ENCODE measurements at places on chromosomes 16 and 17.
A peak's percentile ranks its signal among the peaks of the same experiment; 100 is the strongest.

DNA sequence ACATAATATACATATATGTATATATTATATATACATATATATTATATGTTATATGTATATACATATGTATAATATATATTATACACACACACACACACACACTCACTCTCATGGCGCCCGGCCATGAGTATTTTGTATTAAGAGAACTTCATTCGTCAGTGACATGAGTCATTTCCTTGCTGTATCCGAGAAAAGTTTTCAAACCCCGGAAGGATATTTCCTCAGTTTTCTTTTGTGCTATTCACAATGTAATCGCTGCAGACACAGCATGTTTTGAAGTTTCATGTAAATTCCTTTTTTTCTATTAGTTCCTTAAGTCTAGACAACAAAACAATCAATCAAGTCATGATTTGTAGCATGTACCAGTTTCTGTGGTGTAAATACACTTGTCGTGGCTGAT is 33.3 kb downstream of the OR1D5 start:
- no peak for DNase-seq

DNA sequence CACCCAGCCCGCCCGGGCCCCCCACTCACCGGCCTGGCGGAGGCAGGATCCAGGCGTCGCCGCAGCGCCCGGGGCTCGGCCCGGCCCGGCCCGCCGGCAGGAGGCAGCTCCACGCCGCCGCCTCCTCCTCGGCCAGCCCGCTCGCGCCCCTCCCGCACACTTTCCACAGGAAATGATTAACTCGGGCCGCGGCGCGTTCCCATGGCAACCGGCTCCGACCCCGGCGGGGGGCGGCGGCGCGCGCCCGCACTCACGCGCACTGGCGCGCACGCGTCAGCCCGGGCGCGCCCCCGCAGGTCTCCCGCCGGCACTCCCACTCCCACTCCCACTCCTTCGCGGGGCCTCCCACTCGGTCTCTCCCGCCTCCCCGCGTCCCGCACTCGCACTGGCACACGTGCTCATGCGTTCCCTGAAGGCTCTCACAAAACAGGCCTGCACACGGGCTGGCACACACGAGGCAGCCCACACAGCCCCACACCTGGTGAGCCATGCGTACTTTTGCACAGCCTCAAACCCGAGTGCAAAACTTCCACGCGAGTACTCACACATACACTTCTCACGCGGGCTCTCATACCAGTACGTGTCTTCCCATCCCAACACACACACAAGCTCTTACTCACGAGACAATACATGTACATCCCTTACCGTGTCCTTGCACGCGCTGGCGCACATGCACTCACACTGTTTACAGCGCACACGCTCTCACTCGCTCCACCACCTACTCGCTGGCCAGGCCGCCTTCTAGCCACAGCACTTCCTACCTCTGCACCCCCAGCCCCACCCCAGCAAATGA is at the start of gene KIFC3:
TSS of gene KIFC3 (minus strand) at position 151 of the 793 bp plus-strand sequence. CDS start 4,248 bp downstream, outside the sequence.
- DNase-seq = peak; percentile 56

DNA sequence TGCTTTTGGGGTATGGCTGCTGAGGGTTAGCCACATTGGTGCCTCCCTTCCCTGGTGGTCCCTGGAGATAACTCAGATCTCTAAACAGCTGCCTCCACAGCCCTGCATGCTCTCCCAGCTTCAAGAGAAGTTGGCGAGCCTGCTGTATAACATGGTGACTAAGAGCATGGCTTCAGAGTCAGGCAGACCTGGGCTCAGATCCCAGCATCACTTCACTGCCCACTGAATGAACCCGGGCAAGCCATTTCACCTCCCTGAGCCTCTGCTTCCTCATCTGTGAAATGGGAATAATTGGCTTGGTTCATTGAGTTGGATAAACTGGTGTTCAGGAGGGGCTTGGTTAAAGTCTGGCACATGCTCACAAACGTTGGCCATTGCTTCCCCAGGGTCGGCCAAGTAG is 16.6 kb downstream of the KIF1C start:
- no peak for DNase-seq

GRCh38 chr16:56914896-56915295 is 17.0 kb upstream of the HERPUD1 start:
- no peak for DNase-seq

GRCh38 chr17:44970136-44970741 is 2.1 kb upstream of the C1QL1 start:
- no peak for DNase-seq

GRCh38 chr16:17083628-17084027 is 387.1 kb downstream of the XYLT1 start:
- no peak for DNase-seq

- no peak for DNase-seq
Measured at GRCh38 chr17:66625311-66625767, 209.6 kb upstream of the CACNG5 start.

GRCh38 chr17:15967706-15968399 is 22.9 kb downstream of the ADORA2B start:
- DNase-seq = no peak

GRCh38 chr16:87391324-87391949 is 699 bp upstream of the MAP1LC3B start:
- DNase-seq = no peak

- DNase-seq = no peak
Measured at GRCh38 chr16:16121185-16121727, 102.0 kb downstream of the ABCC6 start.

GRCh38 chr17:340074-340473 is 12.5 kb downstream of the RPH3AL start:
- DNase-seq = no peak

GRCh38 chr17:76255801-76256429 is 9.2 kb upstream of the UBALD2 start:
- DNase-seq = no peak

- no peak for DNase-seq
Measured at GRCh38 chr16:84483882-84484565, 20.4 kb downstream of the MEAK7 start.

DNA sequence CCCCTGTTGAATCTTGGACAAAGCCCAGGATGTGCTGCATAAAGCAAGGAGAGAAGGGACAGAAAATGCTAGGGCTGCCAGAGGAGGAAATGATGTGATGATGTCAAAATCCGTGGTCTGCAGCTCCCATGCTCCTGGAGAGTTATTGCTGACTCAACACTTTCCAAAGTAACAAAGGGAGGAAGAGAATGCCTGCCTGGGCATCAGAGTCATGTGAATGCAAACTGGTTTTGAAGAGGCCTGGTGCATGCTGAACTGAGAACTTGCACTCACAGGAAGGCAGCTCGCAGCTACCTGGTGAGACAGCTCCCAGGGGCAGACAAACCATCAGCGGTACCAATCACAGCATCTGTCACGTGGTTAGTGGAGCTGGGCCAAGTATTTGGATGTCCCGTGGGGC is 2.8 kb downstream of the MARVELD3 start:
- DNase-seq = no peak

DNA sequence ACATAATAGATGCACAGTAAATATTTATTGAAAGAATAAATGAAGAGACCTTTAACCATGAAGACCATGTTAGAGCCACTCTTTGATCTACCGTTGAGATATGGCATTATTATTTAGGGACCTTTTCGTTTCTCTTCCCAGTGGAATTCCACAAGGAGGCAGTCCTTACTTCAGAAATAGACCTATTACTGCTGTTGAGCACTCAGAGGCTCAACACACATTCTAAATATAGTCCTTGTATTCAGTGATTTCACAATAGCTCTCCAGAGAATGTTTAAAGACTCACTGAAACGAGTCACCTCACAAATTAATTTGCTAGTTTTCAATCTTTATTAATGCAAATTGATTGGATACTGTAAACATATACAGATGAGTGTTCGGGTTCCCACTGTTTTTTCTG is 603.8 kb downstream of the CDH8 start:
- no peak for DNase-seq

DNA sequence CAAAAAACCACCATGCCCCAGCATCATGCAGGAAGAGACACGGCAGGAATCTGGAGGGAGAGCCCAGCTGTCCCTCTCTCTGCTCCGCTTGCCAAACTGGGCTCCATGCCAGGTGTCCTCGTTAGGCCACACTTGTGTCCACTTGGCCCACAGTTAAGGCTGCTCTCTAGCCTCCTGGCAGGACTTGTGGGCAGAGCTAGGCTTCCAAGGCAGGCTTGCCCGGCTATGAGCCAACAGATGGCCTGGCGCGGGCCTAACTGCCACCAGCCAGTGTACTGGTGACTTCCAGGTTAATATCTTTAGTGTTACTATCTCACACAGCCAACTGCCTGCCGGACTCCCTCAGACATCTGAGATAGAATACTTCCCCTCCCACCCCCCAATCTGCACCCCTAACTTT is 10.6 kb downstream of the ATP6V0D1 start:
- no peak for DNase-seq

GRCh38 chr17:2055292-2056205 is 646 bp downstream of the HIC1 start:
- no peak for DNase-seq

GRCh38 chr16:63497408-63497807 is 1461.2 kb upstream of the CDH8 start:
- DNase-seq = no peak
